Ecto neural progenitor cell (in vitro differentiated cells): ENCODE measurements at places on chromosomes 12 and 14.

- peak; percentile 42 for DNase-seq
Measured at GRCh38 chr14:99174081-99174769, 97.8 kb downstream of the BCL11B start.

GRCh38 chr12:26120561-26121274 lies 4.1 kb downstream of the BHLHE41 start:
- no peak for DNase-seq

DNA sequence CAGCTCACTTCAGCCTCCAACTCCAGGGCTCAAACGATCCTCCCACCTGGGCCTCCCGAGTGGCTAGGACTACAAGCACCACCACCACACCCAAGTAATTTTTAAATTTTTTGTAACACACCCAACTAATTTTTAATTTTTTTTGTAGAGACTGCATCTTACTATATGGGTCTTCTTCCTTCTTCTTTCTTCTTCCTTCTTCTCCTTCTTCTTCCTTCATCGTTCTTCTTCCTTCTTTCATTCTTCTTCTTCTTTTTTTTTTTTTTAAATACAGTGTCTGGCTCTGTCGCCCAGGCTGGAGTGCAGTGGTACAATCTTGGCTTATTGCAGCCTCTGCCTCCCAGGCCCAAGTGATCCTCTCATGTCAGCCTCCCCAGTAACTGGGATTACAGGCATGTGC lies 965 bp upstream of the CREBL2 start:
- DNase-seq, result no peak

- DNase-seq, result no peak
Measured at GRCh38 chr12:88897723-88898122, 317.5 kb upstream of the KITLG start.

GRCh38 chr14:61128382-61129167 lies 147.5 kb downstream of the SLC38A6 start:
- no peak for DNase-seq

DNA sequence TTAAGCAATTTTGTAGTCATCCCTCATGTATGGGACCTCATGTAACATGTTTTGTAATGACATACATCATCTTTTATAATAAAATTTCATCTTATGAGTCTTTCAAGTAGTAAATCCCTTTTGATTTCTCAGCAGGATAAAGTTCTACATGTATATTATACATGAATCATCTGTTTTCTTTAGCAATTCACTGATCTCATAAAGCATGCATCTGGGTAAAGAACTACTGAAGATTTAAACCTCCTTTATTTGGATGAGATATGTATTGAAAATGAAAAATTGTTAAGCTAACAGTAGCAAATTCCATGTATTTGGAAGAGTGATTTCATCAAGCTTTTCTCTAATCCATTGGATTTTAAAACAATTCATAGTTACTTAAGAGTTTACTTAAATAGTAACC lies 126.9 kb downstream of the KITLG start:
- no peak for DNase-seq

DNA sequence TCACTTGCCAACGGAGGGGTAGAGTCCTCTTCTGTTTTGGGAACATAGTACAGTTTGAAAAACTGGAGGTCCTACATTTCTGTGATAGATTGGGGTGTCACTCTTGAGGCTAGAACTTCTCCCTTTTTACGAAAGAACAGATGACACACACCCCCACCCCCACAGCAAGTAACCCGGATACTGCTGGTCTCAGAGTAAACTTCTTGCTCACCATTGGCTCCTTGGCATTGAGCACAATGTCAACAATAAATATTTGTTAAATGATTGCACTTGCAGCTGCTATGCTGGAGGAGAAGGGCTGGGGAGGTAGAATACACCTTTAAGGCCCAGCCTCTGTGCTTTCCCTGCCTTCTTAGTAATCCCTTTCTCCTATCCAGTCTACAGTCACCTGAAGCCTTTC lies 149.8 kb downstream of the TGFB3 start:
- DNase-seq, result no peak

- DNase-seq, result no peak
Measured at GRCh38 chr12:17334784-17335183, 728.8 kb upstream of the LMO3 start.

DNA sequence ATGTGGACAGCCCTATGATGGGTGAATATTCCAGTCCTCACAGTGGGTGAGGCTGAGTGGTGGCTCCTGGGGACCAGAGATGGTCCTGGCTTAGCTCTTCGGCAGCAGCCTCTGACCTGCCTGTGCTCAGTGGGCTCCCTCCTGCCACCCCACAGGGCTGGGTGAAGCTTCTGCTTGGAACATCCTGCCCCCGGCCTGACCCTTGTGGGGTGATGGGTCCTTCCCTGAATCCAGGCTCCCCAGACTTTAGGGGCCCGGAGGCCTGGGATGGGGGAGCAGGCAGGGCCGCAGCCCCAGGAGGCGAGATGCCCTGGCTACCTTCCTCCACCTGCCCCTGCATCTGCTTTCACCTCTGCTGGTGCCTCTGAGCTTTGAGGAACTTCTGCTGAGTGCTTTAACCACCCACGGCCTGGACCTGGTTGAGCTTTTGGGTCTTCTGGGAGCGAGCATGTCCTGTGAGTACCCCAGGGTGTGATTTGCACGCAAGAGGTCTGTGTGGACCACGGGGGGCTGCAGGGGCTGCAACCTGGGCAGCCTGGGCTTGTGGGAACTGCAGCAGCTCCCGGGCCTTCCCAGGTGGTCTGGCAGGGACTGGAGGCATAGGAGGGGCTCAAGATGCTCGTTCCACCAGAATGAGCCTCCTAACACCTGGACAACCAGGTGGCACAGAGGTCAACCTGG lies 159.5 kb downstream of the KIF26A start:
- DNase-seq, result no peak

GRCh38 chr12:131784909-131785762 lies 43.1 kb upstream of the MMP17 start:
- DNase-seq, result no peak

DNA sequence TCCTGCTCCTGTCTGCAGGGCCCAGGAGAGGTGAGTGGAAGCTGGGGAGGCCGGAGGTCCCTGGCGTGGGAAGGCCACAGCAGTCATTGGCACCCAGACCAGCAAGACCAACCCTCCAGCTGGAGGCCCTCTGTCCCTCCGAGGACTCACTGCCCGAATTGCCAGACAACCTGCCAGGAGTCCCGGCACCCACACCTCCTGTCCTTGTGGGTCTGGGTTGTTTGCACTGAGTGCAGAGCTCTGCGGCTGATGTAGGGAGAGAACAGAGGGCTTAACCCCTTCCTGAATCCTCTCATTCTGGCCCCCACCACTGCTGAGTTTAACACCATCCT lies 204.9 kb downstream of the KIF26A start:
- no peak for DNase-seq

DNA sequence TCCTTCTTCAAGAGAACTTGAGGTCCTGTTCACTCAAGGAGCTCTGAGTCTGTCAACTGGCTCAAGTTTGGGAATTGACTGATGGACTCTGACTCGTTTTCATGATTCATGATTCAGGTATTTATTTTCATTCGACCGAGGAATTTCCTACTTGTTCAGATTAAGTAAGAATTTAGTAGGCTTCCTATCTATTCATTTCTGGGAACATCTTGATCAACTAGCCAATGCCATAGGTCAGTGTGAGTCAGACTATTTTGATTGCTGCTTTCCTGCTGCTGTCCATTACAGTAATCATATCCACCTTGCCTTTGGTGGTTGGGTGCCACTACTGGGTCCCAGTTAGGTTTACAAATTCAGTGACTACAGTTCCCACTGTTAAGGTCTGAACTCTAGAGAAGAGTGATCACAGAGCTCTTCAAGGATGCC lies 6.1 kb downstream of the FAM186A start:
- no peak for DNase-seq

DNA sequence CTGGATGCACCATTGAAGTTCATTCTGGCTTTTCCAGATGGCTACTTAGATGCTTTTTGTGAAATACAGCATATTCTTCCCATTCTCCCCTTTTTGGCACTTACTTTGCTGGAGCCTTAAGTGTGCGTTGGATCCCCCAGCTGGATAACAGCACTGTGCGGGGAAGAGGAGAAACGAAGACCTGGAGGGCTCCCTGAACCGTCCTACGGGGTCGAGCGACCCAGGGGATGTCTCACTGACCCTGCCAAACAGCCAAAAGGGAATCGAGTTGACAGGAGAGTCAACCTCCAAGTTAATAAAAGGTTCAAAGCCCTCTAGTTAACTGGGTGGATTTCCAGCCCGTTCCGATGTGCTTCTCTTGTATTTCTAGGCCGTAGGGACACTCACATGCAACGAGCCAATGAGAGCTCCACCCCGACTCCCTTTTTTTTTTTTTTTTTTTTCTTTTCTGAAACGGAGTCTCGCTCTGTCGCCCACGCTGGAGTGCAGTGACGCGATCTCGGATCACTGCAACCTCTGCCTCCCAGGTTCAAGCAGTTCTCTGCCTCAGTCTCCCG lies 1.0 kb upstream of the CAMKK2 start:
- DNase-seq, result no peak

GRCh38 chr12:53829130-53829819 lies 77.5 kb upstream of the CISTR start:
- DNase-seq, result no peak

DNA sequence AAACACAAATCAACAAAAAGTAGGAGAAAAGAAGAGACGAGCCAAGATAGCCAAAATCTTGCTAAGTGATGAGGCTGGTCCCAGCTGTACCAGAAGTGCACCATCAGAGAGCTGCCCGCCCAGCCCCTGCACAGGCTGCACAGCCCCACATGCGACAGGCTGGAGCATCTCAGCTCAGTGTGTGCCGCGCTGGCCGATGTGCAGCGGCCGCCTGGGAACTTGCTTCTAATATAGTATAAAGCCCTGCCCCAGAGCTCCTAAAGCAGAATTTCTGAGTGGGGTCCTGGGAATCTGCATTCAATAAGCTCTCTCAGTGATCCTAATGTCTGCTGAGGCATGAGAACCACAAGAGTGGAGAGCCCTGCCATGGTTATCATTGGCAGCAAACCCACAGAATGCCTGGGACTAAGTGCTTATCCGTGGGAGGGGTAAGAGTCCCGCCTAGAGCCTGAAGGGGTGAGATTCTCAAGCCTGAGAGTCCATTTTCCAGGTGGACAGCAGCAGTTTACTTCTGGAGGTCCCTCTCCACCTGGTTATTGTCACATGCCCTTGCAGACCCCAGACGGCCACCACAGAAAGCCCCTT lies 171.6 kb downstream of the DPF3 start:
- DNase-seq, result no peak

- no peak for DNase-seq
Measured at GRCh38 chr12:99029511-99030271, 384.6 kb downstream of the APAF1 start.

- DNase-seq, result no peak
Measured at GRCh38 chr12:122584177-122584863, 57.3 kb downstream of the KNTC1 start.

- no peak for DNase-seq
Measured at GRCh38 chr12:111411185-111411764, 5.6 kb downstream of the SH2B3 start.
